SK-N-SH (cell line): ENCODE measurements at places on chromosomes 5 and 9. TPM values are rescaled to one million over a fixed set of nuclear protein-coding genes. Genes with fewer than 3 reads are reported as not detected.

GRCh38 chr5:133907075-133907474 is 61.4 kb downstream of the C5orf15 start:
- DNase-seq = peak; percentile 77
- no peak overlapping the region for H3K27ac ChIP-seq
- no peaks in the 10 kb centered on the region for H3K36me3 ChIP-seq
- peaks cover 39% of the 10 kb centered on the region; the same call in 1 of the 2 replicates for H3K4me1 ChIP-seq
- no peaks in the 10 kb centered on the region for H3K27me3 ChIP-seq

GRCh38 chr5:58394339-58394738 is 65.5 kb downstream of the PLK2 start:
- H3K4me3 ChIP-seq = no peak overlapping the region
- no peaks in the 10 kb centered on the region for H3K36me3 ChIP-seq
- H3K4me1 ChIP-seq = no peaks in the 10 kb centered on the region
- no peak for DNase-seq
- no peak overlapping the region for H3K27ac ChIP-seq

- H3K4me3 ChIP-seq = no peak overlapping the region
- no peak overlapping the region for H3K27ac ChIP-seq
- DNase-seq = no peak
- H3K4me1 ChIP-seq = peaks cover 3% of the 10 kb centered on the region; the same call in 1 of the 2 replicates
Observed at GRCh38 chr5:124162767-124163532, 583.5 kb downstream of the ZNF608 start.

GRCh38 chr5:89484962-89485361 is 602.0 kb upstream of the MEF2C start:
- H3K36me3 ChIP-seq = no peaks in the 10 kb centered on the region
- DNase-seq = no peak
- H3K4me1 ChIP-seq = no peaks in the 10 kb centered on the region
- no peak overlapping the region for H3K27ac ChIP-seq
- no peak overlapping the region for H3K4me3 ChIP-seq

- no peak for DNase-seq
- H3K4me3 ChIP-seq = no peak overlapping the region
- H3K36me3 ChIP-seq = no peaks in the 10 kb centered on the region
- H3K27me3 ChIP-seq = no peaks in the 10 kb centered on the region
Observed at GRCh38 chr9:91033270-91033669, 231.7 kb downstream of the SYK start.

DNA sequence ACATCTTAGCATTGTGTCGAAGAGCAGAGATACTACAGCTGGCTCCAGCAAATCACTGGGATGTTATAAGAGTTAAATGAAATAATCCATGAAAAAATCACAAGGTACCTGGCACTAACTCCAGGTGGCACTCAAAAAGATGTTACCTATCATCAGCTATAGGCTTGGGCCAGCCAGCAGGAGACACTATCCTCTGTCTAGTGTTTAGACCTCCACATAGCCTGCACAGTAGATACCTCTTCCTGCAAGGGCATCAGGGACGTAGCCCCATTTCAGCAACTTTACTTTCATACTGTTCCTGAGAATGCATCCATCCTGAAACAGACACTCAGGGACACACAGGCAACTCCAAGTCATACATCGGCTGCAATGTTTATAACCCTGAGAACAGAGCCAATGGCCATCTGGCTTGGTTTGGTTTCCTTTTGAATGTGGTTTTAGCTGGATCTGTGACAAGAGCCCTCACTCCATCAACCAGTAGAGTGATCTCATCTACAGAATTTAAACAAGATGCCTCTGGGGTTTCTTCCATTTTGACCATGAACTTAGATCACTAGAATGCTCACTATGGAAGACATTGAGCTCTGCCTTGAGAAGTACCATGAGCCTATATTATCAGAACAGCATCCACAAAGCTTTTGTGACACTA is 69.9 kb downstream of the TLE1 start:
- H3K4me3 ChIP-seq = no peak overlapping the region
- no peaks in the 10 kb centered on the region for H3K4me1 ChIP-seq

- H3K27ac ChIP-seq = no peak overlapping the region
- no peak overlapping the region for H3K4me3 ChIP-seq
- no peaks in the 10 kb centered on the region for H3K4me1 ChIP-seq
- H3K27me3 ChIP-seq = no peaks in the 10 kb centered on the region
- H3K36me3 ChIP-seq = peaks cover 5% of the 10 kb centered on the region
Observed at GRCh38 chr5:153147891-153148623, 342.4 kb upstream of the GRIA1 start.

- H3K4me1 ChIP-seq = no peaks in the 10 kb centered on the region
- H3K27me3 ChIP-seq = no peaks in the 10 kb centered on the region
- H3K36me3 ChIP-seq = peaks cover 11% of the 10 kb centered on the region
- no peak overlapping the region; the same call in 1 of the 2 replicates for H3K4me3 ChIP-seq
- H3K27ac ChIP-seq = peak overlapping the region; percentile 67
Observed at GRCh38 chr5:75668977-75669689, 48.1 kb downstream of the POC5 start.

DNA sequence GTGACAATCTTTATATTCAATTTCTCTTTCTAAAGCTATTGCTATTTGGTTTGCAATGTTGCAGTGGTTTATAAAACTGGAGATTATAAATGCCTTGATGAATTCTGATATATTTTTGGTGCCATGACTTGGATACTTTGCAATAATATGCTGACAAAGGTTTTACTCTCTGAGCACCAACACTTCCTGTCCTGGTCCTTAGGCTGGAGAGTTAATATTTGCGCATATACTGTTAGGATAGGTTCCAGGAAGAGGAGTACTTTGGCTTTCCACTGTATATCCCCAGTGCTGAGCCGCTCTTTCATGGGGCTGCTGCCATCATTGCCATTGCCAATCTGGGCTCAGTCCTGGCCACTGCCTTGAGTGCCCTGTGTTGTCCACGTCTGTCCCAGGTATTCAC is 139.6 kb downstream of the ZCCHC7 start:
- no peak overlapping the region for H3K27ac ChIP-seq
- peaks cover 12% of the 10 kb centered on the region for H3K36me3 ChIP-seq
- no peaks in the 10 kb centered on the region for H3K4me1 ChIP-seq

DNA sequence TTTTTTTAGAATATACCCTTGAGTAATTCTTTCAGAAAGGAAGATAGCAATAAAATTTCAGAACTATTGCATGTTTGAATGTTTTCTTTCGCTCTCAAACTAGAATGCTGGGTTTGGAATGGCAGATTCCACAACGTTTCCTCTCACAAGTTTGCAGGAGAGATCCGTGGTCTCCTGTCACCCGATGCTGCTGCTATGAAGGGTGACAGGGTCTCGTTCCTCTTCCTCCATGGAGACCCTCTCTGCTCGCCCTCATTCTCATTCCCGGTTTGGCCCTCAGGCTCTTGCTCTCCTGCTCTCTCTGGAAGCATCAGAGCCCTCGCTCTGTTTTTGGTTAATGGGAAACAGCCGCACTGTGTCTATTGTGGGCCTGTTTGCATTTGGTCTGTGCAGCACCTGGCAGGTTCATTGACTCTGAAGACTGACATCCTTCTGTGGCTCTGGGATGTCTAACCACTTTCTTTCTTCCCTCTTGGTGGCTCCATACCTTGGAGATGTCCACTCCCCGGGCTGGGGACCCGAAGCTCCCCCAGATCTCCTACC is 12.6 kb upstream of the FAM163B start:
- DNase-seq = peak; percentile 51
- no peaks in the 10 kb centered on the region for H3K36me3 ChIP-seq
- H3K4me3 ChIP-seq = no peak overlapping the region
- H3K27me3 ChIP-seq = peaks cover 21% of the 10 kb centered on the region; the same call in 1 of the 2 replicates
- H3K27ac ChIP-seq = no peak overlapping the region
- H3K4me1 ChIP-seq = peaks cover 19% of the 10 kb centered on the region; the same call in 1 of the 2 replicates

DNA sequence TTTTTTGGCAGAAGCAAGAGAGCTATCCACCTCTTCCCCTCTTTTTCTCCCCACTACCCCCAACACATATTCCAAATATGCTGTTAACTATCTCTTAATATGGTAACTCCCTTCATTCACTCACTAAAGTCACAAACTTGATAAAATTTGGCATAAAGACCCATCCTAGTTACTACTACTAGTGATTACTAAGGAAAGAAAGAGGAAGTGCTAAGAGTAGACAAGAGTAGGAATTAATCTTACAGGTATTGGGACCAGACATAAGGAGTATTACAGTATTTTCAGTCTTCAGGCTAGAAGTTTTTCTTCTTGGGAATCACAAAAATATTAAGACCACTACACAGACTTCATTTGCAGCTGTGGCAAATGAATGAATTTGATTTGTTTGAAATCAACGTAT is 2.2 kb downstream of the ADAMTS6 start:
- peak overlapping the region; percentile 74 for H3K4me3 ChIP-seq
- H3K36me3 ChIP-seq = peaks cover 14% of the 10 kb centered on the region
- no peak for DNase-seq

DNA sequence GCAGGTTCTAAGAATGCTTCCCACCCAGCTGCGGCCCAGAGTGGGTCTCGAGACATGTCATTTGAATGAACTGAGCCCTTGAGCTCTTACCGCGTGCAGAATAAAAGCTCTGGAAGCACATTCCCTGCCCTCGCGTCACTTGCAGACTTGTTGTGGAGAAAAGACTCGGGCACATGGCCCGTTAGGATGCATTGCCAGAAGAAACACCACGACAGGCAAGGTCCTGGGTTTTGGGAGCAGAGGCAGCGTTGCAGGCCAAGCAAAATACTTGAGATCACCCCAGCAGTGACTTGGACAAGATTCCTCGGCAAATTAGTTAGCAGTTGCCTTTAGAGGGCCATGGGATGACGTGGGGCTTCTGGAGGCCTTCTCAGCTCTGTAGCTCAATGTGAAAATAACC is 170.8 kb upstream of the MSX2 start:
- H3K27ac ChIP-seq = no peak overlapping the region
- no peaks in the 10 kb centered on the region for H3K27me3 ChIP-seq

TICAM2 gene
- not detected in 2 replicates for polyA plus RNA-seq

LEAP2 gene
- polyA plus RNA-seq = 0.63 and 0.64 TPM in 2 replicates

SLC27A4 gene
- 17.9 and 24.1 TPM in 2 replicates for polyA plus RNA-seq

TRIM36 gene
- 0.16 and 0.42 TPM in 2 replicates for polyA plus RNA-seq

ZNF474 gene
- polyA plus RNA-seq = 0.08 and 0.21 TPM in 2 replicates

GALNT12 gene
- 7.4 TPM in 2 replicates for polyA plus RNA-seq

FBXO38 gene
- 15.3 and 15.5 TPM in 2 replicates for polyA plus RNA-seq
